NCI-H510A treated with DMSO at 0.1 percent for 48 hours (cell line): ENCODE measurements at places on chromosomes 1 and 21.
A peak's percentile ranks its signal among the peaks of the same experiment; 100 is the strongest.

- no peak for DNase-seq
These were observed 216.4 kb upstream of the GJB5 start for GRCh38 chr1:34538481-34538880.

DNA sequence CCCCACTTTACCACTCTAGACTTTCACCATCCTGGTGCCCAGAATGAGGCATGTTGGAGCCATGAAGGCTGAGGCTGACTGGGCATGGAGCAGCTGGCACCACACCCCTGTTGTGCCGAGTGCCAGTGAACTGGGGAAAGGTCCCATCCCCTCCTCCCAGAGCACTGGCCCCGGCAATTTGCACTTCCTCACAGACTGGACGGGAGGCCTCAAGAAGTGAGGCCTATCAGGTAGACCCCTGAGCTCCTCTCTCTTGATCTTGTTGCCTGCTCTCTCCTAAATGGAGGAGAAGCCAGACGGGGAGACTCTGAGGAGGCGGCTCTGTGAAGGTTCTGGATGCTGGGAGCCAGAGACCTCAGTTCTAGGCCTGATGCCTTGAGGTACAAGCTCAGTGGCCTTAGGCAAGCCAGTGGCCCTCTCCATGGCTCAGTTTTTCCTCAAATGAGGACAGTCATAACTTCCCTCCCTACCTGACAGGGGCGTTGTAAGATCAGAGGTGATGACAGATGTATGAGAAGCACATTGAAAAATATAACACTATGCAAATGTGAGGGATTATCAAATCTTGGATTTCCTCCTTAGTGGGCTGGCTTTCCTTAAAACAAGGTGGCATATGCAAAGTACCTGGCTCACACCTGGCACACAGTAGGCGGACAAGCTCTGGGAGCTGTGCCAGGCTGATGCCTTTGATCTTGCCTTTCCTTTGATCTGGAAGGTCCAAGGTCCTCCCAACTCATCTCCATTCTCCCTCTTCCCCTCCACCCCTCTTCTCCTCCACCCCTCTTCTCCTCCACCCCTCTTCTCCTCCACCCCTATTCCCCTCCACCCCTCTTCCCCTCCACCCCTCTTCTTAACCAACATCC lies 6.7 kb downstream of the GRHL3 start:
- no peak for DNase-seq

- no peak for DNase-seq
These were observed 171.0 kb downstream of the ZZZ3 start for GRCh38 chr1:77511440-77511840.

DNA sequence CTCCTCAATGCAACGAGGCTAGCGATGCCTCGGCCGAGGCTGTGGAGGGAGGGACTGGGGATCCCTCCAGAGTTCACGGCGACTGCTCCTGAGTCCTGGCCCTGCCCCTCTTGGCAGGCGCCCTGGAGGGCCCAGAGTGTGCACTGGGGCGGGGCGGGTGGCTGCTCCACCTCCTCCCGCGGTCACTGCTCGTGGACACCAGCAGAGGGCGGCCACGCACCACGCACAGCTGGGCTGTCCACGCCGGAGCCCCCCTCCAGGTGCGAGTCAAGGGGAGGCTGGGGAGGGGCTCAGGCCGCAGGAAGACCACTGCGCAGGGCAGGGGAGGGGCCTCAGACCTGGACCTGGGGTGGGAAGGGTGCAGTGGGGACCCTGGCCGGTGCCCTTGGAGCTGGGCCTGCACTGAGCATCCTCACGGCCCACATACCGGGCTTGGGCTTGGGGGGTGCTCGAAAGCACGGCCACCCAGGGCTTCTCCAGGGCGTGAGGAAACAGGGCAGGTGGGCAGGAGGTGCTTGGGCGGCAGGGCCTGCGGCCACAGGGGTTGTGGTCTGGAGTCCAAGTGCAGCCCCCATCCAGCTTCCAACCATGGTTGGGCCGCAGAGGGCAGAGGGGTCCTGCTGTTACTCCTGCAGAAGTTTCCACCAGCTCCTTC lies 20.6 kb upstream of the TTC34 start:
- no peak for DNase-seq

DNA sequence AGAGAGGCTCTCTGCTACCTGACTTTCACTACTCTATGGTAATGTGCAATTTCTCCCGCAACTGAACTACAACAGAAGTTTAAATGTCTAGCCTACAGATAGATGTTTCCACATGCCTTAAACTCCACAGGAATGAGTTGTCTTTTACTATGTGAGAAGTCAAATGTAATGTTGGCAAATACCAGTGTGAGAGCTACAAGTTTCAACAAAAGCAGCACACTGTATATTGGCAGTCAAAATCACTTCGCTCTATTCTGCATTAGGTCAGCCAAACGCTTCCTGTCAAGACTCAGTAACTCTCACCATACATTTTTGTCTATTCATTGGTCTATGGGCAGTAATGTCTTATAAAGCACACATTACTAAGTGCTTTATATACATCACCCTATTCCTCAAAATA lies 41.9 kb downstream of the LUZP1 start:
- no peak for DNase-seq

DNA sequence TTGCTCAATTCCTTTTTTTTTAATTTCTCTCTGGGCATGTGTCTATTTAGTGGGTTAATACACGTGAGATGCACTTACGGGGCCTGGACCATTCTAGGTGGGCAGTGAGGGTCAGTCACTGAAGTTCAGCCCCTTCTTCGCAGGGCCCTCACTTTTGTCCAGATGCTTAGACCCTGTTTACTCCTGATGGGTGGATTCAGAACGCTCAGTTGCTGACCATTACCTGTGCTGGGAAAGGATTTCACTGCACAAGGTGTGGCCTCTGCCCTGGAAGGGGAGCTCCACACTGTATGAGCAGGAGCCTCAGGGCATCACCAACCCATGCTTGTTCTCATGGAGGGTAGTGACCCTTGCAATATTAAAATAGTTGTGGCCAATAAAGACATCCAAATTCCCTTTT lies 4.5 kb downstream of the PRAMEF12 start:
- no peak for DNase-seq

DNA sequence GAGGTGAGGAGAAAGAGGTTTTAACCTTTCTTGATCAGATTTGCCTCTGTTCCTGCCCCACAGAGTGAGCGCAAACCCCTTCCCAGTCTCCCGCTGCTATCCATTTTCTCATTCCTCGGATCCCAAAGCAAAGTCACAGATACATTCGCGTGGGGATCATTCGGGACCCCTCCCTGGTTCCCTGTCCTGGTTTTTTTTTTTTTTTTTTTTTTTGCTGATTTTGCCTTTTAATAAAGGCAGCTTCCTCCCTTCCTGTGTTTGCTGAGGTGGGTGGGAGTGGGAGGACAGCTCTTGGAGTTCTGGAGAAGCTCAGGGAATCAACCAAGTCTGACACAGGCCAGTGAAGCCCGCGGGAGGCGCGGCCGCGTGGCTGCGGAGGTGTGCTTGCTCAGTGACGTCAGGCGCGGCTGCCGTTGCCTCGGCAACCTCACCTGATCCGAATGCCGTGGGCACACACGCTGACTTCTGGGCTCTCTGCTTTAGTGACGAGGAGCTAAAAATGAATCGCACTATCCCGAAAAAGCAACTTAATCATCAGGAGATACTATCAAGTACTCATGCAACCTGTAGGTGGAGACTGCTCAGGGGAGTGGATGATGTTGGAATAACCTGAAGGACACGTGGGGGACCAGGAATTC lies 106.4 kb downstream of the TBX19 start:
- no peak for DNase-seq

- no peak for DNase-seq
These were observed 7.7 kb upstream of the TTLL7 start for GRCh38 chr1:84006591-84006990.

DNA sequence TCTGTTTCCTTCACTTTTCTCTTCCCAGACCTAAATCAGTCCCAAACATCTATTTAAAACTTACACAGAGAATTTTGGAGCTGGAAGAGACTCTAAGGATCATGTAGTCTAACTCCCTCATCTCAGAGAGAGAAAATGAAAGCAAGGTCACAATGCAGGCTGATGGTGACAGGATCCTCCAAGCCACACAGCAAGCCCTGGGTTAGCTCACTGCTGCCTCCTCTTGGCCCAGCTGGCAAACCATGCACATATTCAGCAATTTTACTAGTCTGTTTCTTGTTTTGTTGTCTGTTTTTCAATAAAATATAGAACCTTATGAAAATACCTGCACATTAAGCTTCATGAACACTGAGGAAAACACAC lies 27.7 kb upstream of the LY9 start:
- DNase-seq = no peak

- DNase-seq = peak; percentile 40
These were observed 472.7 kb downstream of the PLPP3 start for GRCh38 chr1:56106531-56107274.

DNA sequence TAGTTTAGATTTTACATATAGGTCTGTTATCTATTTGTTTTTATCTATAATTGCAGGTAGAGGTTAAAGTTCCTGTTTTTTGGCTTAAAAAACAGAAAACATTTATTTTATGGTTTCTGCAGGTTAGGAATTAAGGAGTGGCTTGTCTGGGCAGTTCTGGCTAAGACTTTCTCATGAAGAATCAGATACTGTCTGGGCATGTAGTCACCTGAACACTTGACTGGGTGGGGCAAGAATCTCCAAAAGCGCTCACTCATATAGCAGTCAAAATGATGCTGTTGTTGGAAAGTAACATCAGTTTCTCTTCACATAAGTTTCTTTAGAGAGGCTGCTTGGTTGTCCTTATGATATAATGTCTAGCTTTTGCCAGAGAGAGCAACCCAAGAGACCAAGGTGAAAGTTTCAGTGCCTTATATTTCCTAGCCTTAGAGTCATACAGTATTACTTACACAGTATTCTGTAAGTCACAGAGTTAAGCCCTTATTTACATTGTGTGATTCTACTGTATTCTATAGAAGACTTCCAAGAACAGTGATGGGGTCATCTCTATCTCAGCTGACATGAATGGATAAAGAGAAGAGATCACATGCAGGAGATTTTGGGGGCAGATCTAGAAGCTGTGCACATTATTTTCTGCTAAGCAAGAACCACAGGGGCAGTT lies 125.4 kb upstream of the GPR52 start:
- no peak for DNase-seq

DNA sequence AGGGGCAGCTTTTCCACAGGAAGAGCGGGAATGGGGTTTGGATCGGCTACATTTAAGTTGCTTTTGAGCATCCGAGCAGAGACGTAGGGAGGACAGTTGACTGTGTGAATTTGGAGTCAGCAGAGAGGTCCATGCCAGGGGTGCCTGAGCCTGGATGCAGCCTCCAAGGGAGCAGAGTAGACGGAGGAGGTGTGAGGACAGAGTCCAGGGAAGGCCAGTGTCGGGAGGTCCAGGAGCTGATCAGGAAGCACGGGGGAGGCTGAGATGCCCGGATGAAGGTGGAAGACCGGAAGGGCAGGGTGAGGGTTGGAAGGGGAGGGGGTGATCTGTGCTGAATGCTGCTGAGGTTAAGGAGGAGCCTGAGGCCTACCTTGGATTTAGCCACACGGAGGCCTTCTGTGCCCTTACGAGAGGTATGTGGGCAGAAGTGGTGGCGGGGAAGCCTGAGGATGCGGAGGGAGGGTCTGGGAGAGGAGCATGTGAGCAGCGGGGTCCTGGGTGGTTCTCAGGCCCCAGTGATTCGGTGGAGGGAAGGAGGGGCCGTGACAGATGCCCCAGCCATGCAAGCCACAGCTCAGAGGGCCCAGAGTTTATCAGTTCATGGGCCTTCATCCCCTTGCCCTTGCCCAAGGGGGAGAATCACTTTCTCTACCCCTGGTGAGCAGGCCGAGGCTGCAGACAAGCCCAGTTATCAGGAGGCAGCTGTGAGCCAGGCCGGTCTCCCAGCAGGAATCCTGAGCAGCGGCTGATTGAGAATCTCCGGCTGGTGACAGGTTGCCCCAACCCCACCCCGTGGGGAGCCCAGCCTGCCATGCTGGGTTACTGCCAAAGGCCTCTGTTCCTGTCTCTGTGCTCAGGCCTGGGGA lies 54.0 kb upstream of the ACTL8 start:
- DNase-seq = no peak

- DNase-seq = no peak
These were observed 49.3 kb downstream of the VWA5B1 start for GRCh38 chr1:20339811-20340457.

DNA sequence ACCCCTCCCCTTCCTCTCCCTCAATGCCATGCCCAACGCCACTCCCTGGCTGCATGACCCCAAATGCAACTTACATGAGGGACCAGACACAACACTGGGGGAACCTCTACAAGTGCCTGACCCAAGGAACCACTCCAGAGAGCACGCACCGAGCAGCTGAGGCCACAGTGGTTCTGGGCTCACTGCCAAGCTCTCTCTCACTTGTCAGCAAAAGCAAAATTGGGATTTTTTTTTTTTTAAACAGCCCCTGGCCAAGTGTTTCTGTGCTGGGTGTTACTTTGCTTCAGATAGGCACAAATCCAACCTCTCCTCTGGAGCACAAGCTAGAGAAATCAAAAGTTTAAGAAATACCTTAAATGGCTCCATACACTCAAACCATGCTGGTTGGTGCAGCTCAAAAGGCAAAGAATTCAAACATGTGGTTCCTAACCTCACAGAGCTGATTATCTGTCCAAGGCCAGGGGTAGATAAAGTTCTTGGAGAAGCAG lies 363.0 kb downstream of the SETD4 start:
- peak; percentile 84 for DNase-seq

GRCh38 chr1:226002667-226003501 lies 3.7 kb upstream of the SDE2 start:
- DNase-seq = peak; percentile 81

GRCh38 chr1:87829360-87829759 lies 500.7 kb downstream of the LMO4 start:
- no peak for DNase-seq

GRCh38 chr21:42453224-42453985 lies 42.6 kb downstream of the RSPH1 start:
- peak; percentile 55 for DNase-seq

DNA sequence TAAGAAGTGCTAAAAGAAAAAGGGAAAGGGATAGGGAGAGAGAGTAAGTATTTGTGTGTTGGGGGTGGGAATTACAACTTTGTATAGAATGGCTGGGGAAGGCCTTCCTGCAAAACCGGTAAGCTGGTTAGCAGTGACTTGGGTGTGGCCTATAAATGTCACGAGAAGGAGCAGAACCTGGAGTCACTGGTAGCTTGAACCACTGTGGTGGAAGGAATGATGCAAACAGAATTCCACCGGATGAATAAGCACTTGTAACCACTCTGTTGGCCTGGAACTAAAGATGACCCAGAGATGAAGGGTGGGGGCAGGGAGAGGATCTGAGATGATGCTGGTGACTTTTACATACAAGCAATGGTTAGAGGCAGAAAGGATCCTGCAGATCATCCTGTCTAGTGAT lies 8.9 kb downstream of the XKR8 start:
- no peak for DNase-seq

- no peak for DNase-seq
These were observed 108.0 kb upstream of the ADAR start for GRCh38 chr1:154716011-154716410.
